ENCODE measurements at places on chromosomes 2 and 18.

DNA sequence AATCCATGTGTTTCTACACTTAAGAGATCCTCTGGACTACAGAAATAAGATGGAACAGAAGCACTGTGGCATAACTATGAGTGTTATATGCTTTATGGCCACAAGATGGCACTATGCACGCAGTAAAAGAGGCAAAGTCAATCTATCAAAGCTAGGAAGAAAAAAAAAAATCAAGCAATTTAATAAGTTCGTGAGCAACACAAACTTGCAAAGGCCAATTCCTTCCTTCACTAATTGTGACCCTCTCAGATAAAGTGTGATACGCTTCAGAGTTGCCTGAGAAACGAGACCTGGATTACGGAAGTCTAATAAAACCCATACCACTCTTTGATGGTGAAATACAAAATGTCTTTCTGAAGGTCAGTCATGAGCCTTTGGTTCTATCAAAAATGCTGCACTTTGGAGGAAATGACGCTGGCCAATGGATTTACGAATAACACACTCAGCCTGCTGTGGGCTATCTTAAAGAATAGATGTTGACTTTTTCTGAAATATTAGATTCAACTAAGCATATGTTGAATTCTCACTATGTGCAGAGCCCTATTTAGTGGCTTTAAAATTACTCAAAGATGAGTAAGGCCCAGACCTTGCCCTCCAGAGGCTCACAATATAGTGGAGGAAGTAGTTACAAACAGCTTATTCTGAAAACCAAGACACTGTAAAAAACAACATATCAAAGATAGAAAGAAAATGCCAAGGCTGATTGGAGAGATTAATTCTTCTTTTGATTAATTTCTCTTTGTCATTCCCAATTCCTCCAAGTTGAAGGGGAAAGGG lies 35.5 kb upstream of the TTR start:
- peak; percentile 60 for DNase-seq

GRCh38 chr2:88239781-88240180 lies 69.6 kb downstream of the THNSL2 start:
- DNase-seq = no peak

DNA sequence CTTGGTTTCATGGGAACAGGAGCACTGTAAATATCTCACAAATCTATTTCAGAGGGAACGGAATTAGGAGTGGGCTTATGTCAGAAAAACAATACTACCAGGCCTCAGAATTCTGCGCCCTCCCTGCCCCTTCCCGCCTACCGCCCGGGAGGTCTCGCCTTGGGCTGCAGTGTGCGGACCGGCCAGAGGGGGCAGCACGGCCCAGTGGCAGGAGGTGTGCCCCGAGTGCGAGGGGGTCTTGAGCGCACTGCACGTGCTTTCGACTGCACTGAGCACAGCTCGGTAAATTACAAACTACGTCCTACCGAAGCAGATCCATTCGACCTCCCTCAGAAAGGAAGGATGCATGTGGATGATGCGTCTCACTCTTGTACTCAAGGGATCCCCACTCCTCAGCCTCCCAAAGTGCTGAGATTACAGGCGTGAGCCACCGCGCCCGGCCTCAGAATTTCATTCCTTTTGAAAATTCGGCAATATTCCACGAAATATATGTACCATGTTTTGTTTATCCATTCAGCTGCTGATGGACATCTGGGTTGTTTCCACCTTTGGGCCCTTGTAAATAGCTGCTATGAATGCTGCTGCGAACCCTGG lies 297.0 kb downstream of the BCL2 start:
- DNase-seq = no peak

GRCh38 chr18:63544017-63544416 lies 1.8 kb downstream of the SERPINB12 start:
- DNase-seq = no peak

DNA sequence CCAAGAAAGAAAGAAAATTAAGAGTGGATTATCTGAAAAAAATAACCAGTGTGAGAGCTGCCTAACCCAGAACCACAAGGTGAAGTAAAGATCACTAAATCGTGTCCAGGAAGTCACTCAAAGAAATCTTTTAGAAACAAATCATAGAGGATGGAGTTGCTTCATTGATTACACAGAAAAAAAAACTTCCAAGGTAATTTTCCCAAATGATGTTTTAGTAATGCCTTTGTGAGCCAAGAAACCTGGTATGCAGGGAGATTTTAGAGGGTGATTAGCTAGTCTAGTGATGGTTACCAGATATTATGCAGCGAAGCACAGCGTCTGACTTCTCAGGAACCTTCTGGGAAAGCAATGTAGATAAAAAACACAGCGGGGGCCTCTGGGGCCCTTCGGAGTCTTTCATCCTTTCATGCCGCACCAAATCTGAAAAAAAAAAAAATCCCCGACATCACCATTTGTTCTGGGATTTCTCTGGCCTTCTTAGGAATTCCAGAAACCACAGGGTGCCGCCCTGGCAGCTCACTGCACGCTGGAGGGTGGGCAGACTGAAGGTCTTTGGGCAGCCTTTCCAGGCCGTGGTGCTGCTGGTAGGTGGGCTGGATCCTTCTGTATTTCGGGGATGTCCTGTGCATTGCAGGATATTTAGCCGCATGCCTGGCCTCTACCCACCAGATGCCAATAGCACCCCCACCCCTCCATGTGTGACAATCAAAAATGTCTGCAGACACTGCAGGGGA lies 17.3 kb downstream of the ALPK2 start:
- DNase-seq = no peak

DNA sequence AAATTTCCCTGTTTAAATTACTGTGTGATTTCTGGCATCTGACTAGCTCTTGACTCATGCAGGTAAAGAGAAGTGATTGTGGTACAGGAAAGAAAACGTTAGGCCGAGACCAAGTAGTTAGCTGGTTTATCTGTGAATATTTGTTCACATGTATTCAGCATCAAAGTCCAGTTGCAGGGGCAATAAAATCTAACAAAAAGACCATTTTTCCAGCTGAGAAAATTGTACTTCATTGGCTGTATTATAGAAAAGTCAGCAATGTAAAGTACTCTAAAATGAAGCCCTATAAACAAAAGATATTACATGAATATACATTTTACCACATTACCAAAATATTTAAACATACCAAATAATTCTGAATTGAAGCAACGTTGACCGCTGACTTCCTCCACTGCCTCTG lies 88.3 kb downstream of the NBAS start:
- DNase-seq = no peak

GRCh38 chr2:230863031-230863430 lies 1.7 kb upstream of the ITM2C start:
- DNase-seq = peak; percentile 19

DNA sequence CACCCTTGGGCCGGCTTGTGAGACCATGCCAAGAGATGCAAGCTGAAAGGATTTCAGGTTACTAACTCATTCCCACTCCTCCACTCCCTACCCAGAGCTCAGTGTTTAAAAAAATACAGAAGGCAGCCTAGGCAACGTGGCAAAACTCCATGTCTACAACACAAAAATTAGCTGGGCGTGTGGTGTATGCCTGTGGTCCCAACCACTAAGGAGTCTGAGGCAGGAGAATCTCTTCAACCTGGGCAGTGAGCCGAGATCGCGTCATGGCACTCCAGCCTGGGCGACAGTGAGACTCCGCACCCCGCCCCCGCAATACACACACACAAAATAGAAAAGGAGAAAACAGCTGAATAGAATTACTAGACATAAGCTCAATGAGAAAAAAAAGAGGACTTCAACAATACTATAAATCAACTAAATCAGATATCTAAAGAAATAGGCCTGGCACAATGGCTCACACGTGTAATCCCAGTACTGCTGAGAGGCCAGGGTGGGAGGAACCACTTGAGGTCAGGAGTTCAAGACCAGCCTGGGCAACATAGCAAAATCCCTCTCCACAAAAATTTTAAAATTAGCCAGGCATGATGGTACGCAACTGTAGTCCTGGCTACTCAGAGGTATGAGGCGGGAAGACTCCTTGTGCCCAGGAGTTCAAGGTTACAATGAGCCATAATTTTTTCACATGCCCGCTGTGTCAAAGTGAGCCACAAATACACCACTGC lies 10.1 kb downstream of the IWS1 start:
- no peak for DNase-seq

- peak; percentile 78 for DNase-seq
Measured at GRCh38 chr2:222912117-222912516, 51.3 kb downstream of the ACSL3 start.

- no peak for DNase-seq
Measured at GRCh38 chr2:206011795-206012194, 74.2 kb downstream of the INO80D start.

DNA sequence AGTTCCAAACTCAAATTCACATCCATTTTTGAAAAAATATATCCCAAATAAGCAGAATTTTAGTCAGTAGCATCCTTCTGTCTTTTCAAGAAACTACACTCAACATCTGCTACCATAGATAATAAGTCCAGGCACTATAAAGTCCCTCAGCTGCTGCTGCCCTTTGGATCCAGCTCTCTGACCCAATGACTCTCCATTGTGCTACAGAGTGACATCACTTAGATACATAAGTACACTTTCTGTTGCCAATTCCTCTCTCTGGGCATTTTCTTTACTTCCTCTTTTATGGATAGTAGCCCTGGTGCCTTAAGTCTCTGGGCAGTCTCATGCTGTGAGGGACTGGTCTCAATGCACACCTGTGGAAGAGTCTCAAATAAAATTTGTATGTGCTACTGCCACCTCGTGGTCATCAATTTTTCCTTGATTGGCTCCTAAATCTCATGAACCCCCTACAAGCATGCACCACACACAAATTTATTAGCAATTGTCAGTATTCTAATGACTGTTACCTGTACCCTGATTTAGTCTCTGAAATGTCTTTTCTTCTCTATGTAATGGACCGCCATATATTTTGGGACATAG lies 219.2 kb downstream of the LRP1B start:
- DNase-seq = peak; percentile 2

DNA sequence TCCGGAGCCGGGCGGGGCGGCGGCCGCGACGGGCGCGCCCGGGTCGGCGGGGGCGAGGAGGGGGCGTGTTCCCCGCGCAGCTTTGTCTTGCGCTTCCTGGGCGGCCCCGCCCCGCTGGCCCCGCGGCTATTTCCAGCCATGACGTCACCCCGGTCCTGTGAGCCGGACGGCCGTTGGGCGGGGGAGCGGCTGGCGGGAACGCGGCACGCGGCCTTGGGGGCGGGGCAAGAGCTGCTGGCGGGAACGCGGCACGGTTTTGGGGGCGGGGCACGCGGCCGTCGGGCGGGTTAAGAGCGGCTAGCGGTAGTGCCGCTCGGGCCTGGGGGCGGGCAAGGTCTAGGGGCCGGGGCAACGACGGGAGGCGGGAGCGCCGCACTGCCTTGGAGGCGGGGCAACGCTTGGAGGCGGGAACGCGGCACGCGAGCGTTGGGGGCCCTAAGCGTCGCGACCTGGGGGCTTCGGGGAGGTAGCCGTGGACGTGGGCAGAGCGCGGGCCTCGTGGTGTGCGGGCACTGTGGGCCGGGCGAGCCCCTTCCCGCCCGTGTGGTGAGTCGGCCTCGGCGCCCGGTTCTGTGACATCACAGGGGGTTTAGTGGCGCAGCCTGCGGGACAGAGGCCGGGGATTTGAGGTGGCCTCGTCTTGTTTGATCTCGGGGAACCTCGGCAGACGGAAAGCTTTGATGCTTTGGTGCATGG lies 704 bp downstream of the KLF11 start:
- peak; percentile 95 for DNase-seq

DNA sequence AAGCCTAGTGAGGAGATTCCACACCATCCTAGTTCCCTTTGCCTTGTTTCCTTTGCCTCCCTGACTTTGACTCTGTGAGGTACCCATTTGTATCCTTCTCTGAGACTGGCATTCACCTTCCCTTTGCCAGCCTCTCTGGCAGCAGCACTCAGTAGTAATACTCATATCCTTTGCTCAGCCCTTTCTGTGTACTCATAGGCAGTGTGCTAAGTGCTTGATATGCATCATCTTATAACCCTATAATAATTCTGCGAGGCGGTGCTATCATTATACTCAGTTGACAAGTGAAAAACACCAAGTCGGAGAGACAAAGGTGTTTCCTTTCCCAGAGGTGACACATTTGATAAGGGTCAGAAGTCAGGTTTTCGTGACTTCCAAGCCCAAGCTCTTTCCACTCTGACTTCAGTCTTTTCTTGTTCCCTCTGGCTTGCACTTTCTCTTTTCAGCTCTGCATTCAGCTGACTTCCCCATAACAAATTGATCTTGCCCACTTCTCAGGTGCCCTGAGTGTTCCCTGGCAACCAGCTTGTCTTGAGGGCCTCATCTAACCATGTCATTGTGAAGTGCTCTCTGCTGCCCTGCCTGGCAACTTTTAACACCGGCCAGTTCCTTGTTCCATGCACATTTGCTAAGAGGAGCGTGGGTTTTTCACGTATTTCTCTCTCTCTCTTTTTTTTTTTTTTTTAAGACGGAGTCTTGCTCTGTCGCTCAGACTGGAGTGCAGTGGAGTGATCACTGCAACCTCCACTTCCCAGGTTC lies 94.5 kb upstream of the UPP2 start:
- DNase-seq = no peak

GRCh38 chr2:207412787-207413310 lies 116.9 kb upstream of the CREB1 start:
- no peak for DNase-seq

DNA sequence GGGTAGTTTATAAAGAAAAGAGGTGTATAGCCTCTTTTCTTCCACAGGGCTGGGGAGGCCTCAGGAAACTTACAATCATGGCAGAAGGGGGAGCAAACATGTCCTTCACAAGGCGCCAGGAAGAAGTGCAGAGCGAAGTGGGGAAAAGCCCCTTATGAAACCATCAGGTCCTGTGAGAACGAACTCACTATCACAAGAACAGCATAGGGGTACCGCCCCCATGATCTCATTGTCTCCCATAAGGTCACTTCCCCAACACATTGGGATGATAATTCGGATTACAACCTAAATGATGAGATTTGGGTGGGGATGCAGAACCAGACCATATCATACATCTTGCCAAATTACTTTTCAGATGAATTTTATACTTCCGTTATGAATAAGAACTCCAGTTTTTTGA lies 32.4 kb downstream of the RALB start:
- no peak for DNase-seq

GRCh38 chr2:55054106-55054875 lies 4.0 kb upstream of the RTN4 start:
- DNase-seq = peak; percentile 50

DNA sequence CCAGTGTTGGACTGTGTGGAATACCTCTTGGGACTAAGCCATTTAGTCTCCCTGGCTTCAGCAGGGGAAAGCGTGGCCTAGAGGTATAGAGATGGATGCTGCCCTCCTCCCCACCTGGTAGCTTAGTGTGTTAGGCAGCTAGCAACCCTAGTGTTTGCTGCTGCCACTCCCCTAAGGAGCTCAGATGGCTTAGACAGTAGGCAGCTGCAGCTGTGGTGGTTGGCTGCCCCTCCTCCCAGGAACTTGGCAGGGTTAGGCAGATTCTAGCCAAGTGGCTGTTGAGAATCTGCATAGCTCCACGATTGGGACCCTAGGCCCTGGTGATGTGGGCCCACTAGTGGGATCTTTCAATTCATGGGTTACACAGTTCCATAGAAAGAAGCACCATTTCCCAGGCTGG lies 550.4 kb upstream of the CHAC2 start:
- DNase-seq = no peak

GRCh38 chr2:36706021-36706876 lies 9.7 kb downstream of the VIT start:
- DNase-seq = no peak

- DNase-seq = no peak
Measured at GRCh38 chr2:8840475-8841091, 3.2 kb upstream of the KIDINS220 start.

GRCh38 chr2:25341011-25341727 lies 556 bp downstream of the DNMT3A start:
- DNase-seq = peak; percentile 82

- no peak for DNase-seq
Measured at GRCh38 chr2:219358170-219359075, 25.9 kb upstream of the RESP18 start.

- no peak for DNase-seq
Measured at GRCh38 chr2:41872646-41873045, 175.2 kb upstream of the PKDCC start.

- no peak for DNase-seq
Measured at GRCh38 chr18:42530276-42530675, 575.2 kb downstream of the PIK3C3 start.

All from GM13976 (cell line).